ENCODE measurements at places on chromosomes 11 and 22. TPM values are rescaled to one million over a fixed set of nuclear protein-coding genes. Genes with fewer than 3 reads are reported as not detected.

Gene CASP5
- total RNA-seq = not detected

Gene SCGB1D2
- total RNA-seq = 0.56 TPM

Gene OR2AT4
- not detected for total RNA-seq

Gene MISFA
- total RNA-seq = 2.6 TPM

Gene KCNQ1
- total RNA-seq = 1.6 TPM
